Endothelial cell of umbilical vein (primary cell): ENCODE measurements at places on chromosomes 16 and 17. TPM values are rescaled to one million over a fixed set of nuclear protein-coding genes. Genes with fewer than 3 reads are reported as not detected.

- H3K27me3 ChIP-seq: no peaks in the 10 kb centered on the region
- H3K27ac ChIP-seq: no peak overlapping the region
- no peak for DNase-seq
- H3K4me3 ChIP-seq: no peak overlapping the region
- H3K36me3 ChIP-seq: no peaks in the 10 kb centered on the region
Observed at GRCh38 chr17:73272906-73273218, 11.2 kb upstream of the CPSF4L start.

- H3K4me1 ChIP-seq: peaks cover 15% of the 10 kb centered on the region
- DNase-seq: peak; percentile 95
- peak overlapping the region; percentile 61 for H3K27ac ChIP-seq
- no peaks in the 10 kb centered on the region for H3K27me3 ChIP-seq
Observed at GRCh38 chr16:19086322-19087199, 19.1 kb downstream of the COQ7 start.

GNPTG gene
- total RNA-seq: 51.6 and 56.3 TPM in 2 replicates

DNA sequence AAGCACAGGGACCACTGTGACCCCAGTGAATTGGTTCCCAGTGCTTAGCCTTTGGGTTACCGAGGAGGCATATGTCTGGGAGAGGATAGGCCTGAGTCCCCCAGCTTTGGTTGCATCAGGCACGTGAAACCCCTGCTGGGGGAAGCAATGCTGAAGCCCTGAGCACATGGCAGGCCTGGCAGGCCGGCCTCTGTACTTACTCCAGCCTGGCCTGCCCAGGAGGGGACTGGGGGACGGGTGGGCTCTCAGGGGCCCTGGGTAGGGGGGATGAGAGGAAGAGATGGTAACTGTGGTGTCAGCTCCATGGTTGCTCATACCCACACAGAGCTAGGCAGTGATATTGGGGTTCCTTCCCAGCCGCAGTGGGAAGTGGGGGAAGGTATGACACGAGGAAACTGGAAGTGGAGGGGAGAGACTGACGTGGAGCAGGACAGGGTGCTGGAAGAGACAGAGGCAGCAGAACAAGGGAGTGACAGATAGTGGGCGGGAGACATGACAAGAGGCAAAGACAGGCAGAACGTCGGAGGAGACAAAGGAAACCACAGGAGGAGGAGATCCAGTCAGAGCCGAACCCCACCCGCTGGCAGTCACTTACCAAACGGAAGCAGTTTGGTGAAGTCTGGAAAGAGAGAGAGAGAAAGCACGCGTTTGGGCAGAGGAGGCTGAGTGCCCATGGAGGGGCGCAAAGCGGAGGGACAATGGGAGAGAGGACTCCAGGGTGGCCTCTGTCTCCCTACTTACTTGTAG, 9.1 kb downstream of the TMEM208 start:
- H3K36me3 ChIP-seq: peaks cover 11% of the 10 kb centered on the region
- H3K27me3 ChIP-seq: no peaks in the 10 kb centered on the region
- DNase-seq: no peak
- no peak overlapping the region for H3K27ac ChIP-seq
- peaks cover 4% of the 10 kb centered on the region for H3K4me1 ChIP-seq

GRCh38 chr17:14152721-14153120, 83.4 kb downstream of the COX10 start:
- H3K4me3 ChIP-seq: no peak overlapping the region
- H3K27me3 ChIP-seq: no peaks in the 10 kb centered on the region
- peaks cover 5% of the 10 kb centered on the region for H3K4me1 ChIP-seq
- H3K27ac ChIP-seq: no peak overlapping the region
- H3K36me3 ChIP-seq: no peaks in the 10 kb centered on the region

LRRC36 gene
- total RNA-seq: 2.0 and 2.4 TPM in 2 replicates

RAD51C gene
- total RNA-seq: 38.9 and 50.5 TPM in 2 replicates

EPOP gene
- total RNA-seq: 2.6 and 2.9 TPM in 2 replicates

- no peak overlapping the region for H3K27ac ChIP-seq
- DNase-seq: no peak
- no peaks in the 10 kb centered on the region for H3K4me1 ChIP-seq
Observed at GRCh38 chr17:8935191-8935590, 30.3 kb downstream of the PIK3R5 start.

GRCh38 chr16:89052191-89052889, 41.3 kb upstream of the ACSF3 start:
- no peak overlapping the region for H3K4me3 ChIP-seq
- no peaks in the 10 kb centered on the region for H3K27me3 ChIP-seq
- H3K36me3 ChIP-seq: no peaks in the 10 kb centered on the region
- H3K4me1 ChIP-seq: no peaks in the 10 kb centered on the region
- no peak for DNase-seq
- H3K27ac ChIP-seq: no peak overlapping the region

- no peaks in the 10 kb centered on the region for H3K36me3 ChIP-seq
- H3K27me3 ChIP-seq: no peaks in the 10 kb centered on the region
- no peak overlapping the region for H3K4me3 ChIP-seq
- H3K27ac ChIP-seq: no peak overlapping the region
- no peak for DNase-seq
Observed at GRCh38 chr17:78748048-78748729, 33.9 kb downstream of the CYTH1 start.

- no peaks in the 10 kb centered on the region for H3K27me3 ChIP-seq
- DNase-seq: peak; percentile 28
- no peak overlapping the region for H3K27ac ChIP-seq
- peaks cover 2% of the 10 kb centered on the region for H3K36me3 ChIP-seq
Observed at GRCh38 chr16:67100569-67101310, 9.0 kb upstream of the PHAF1 start.

DNA sequence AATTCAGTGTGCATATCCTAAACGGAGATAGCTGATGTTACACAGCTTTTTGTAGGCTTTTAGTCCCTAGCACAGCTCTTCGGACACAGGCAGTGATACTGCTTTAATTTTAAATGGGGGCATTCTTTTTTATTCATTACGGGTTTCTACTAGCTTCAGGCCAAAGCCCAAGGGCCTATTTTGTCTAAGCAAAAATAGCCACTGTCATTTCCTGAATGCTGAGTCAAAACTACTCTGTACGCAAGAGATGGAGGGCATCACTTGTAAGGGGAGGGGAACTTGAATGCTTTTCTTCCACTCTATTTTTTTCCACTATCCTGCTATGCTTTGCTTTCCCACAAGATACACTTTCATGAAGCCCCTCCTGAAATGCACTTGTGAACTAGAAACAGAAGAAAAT, 360.7 kb downstream of the PMP22 start:
- no peak overlapping the region for H3K27ac ChIP-seq
- H3K36me3 ChIP-seq: no peaks in the 10 kb centered on the region
- H3K27me3 ChIP-seq: no peaks in the 10 kb centered on the region
- no peaks in the 10 kb centered on the region for H3K4me1 ChIP-seq
- no peak for DNase-seq

- H3K4me3 ChIP-seq: no peak overlapping the region
- H3K27ac ChIP-seq: no peak overlapping the region
- no peaks in the 10 kb centered on the region for H3K27me3 ChIP-seq
- no peak for DNase-seq
- no peaks in the 10 kb centered on the region for H3K36me3 ChIP-seq
Observed at GRCh38 chr17:10812674-10813073, 8.8 kb upstream of the TMEM238L start.

DNAI2 gene
- total RNA-seq: not detected in 2 replicates

GDE1 gene
- 50.5 and 51.5 TPM in 2 replicates for total RNA-seq

IRF8 gene
- not detected in 2 replicates for total RNA-seq

DNA sequence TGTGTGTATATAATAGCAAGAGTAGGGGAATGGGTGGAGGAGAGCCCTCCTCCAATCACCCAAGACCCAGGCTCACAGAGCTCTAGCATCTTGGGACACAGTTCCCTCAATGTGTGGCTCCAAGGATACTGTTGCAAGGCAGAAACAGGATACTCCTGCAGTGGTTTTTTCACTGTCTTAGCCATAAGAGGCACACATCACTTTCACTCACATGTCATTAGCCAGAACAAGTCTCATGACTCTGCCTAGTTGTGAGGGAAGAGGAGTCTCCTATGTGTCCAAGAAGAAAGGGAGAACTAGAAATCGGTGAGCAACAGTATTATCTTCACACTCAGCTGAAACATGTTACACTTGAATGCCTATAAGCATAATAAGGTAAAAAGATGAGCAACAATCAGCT, 11.1 kb upstream of the NUDT7 start:
- H3K27me3 ChIP-seq: no peaks in the 10 kb centered on the region
- no peak overlapping the region for H3K4me3 ChIP-seq
- H3K36me3 ChIP-seq: no peaks in the 10 kb centered on the region
- H3K4me1 ChIP-seq: no peaks in the 10 kb centered on the region
- no peak overlapping the region for H3K27ac ChIP-seq

GRCh38 chr17:76032073-76032779, 5.1 kb upstream of the EVPL start:
- peaks cover 11% of the 10 kb centered on the region for H3K4me1 ChIP-seq
- no peak overlapping the region for H3K27ac ChIP-seq
- peaks cover 2% of the 10 kb centered on the region for H3K36me3 ChIP-seq
- H3K27me3 ChIP-seq: no peaks in the 10 kb centered on the region
- peak; percentile 27 for DNase-seq

AP2B1 gene
- total RNA-seq: 198 and 200 TPM in 2 replicates

DNA sequence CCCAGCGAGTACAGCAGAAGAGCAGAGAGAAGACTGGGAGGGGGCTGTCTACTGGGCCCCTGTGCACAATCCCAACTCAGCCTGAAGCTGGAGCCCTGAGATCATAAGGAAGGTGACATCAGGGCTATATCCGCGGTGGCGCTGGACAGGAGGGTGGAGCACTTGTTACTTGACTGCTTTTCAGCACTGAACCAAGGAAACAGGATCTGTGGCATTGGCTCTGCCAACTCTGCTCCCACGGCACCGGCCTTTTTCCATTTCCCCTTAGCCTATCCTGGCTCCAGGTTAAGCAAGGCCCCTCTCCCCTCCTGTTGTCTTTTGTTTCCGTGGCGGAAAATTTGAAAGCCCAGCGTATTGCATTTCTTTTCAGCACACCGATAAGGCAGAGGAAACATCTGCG, 125.0 kb upstream of the IRX3 start:
- H3K4me3 ChIP-seq: no peak overlapping the region
- no peaks in the 10 kb centered on the region for H3K4me1 ChIP-seq
- H3K27me3 ChIP-seq: no peaks in the 10 kb centered on the region
- H3K36me3 ChIP-seq: no peaks in the 10 kb centered on the region

GRCh38 chr17:19398301-19399181, 11.6 kb upstream of the MFAP4 start:
- no peak overlapping the region for H3K4me3 ChIP-seq
- DNase-seq: peak; percentile 68
- H3K27me3 ChIP-seq: no peaks in the 10 kb centered on the region
- H3K36me3 ChIP-seq: no peaks in the 10 kb centered on the region

- DNase-seq: no peak
- no peaks in the 10 kb centered on the region for H3K36me3 ChIP-seq
- H3K27me3 ChIP-seq: no peaks in the 10 kb centered on the region
- no peaks in the 10 kb centered on the region for H3K4me1 ChIP-seq
- H3K27ac ChIP-seq: no peak overlapping the region
Observed at GRCh38 chr16:3909791-3910583, 29.5 kb upstream of the CREBBP start.

GRCh38 chr17:80918731-80919130, 72.9 kb upstream of the CHMP6 start:
- H3K27me3 ChIP-seq: no peaks in the 10 kb centered on the region
- no peak overlapping the region for H3K4me3 ChIP-seq
- DNase-seq: no peak
- H3K36me3 ChIP-seq: peaks cover 11% of the 10 kb centered on the region
- no peak overlapping the region for H3K27ac ChIP-seq

DNA sequence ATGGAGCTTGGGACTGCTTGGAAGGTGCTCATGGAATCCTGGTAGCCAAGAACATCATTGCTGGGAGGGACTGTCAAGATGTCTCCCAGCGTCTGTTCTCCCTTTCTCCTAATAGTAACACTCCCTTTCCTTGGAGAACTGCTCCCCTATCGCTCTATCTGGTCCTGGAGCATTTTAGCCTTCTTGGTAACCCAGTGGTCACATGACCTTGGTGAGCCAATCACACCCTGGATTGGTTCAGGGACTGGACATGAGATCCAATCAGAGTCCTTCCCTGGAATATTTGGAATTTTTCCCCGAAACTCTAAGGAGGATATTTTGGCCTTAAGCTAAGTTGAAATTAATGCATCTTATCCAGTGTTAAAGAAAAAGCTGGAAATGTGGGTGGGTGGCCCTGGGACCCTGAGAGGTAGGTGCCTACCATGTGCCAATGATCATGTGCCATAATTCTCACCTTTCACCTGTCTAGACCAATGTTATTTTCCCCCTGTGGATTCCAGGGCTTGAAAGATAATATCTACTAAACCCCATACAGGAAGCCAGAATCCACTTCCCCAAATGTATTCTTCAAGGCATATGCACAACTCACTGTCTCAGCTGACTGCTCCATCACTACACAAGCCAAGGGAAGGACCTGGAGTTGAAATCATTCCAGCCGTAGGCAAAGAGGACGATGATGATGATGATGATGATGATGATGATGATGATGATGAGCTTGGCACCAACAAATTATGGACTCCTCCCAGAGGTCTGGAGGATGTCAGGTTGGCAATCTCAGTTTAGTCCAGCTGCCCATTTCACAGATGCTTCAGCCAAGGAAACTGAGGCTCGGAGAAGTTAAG, 193.2 kb downstream of the RAB11FIP4 start:
- H3K4me3 ChIP-seq: no peak overlapping the region
- no peak overlapping the region for H3K27ac ChIP-seq
- H3K4me1 ChIP-seq: peaks cover 45% of the 10 kb centered on the region
- DNase-seq: no peak
- no peaks in the 10 kb centered on the region for H3K36me3 ChIP-seq

DNA sequence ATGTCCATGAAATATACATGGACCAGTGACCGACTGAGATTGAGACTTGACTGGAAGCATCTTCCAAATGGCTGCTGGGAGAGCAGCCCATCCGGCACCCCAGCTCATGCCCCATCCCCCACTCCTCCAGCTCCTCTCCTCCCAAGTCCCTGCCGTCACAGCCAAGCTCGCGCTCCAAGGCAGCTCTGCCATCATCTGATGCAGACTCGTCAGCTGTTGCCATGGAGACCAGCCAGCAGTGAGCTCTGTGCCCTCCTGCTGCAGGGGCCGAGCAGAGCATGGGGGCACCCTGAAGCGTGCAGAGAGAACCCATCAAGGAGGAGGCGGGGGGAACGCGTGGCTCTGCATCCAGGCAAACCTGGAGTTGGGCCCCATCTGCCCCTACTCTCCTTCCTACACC, 74.5 kb upstream of the TNRC6C start:
- peaks cover 4% of the 10 kb centered on the region for H3K4me1 ChIP-seq
- H3K4me3 ChIP-seq: no peak overlapping the region
- no peaks in the 10 kb centered on the region for H3K36me3 ChIP-seq
- no peak overlapping the region for H3K27ac ChIP-seq
- H3K27me3 ChIP-seq: peaks cover 8% of the 10 kb centered on the region
- DNase-seq: no peak

- no peaks in the 10 kb centered on the region for H3K27me3 ChIP-seq
- H3K36me3 ChIP-seq: no peaks in the 10 kb centered on the region
- peaks cover 58% of the 10 kb centered on the region for H3K4me1 ChIP-seq
Observed at GRCh38 chr17:42518755-42519545, 17.1 kb upstream of the NAGLU start.

GRCh38 chr17:77380395-77381184, 239.8 kb downstream of the SEC14L1 start:
- no peak overlapping the region for H3K4me3 ChIP-seq
- H3K36me3 ChIP-seq: no peaks in the 10 kb centered on the region
- H3K27ac ChIP-seq: no peak overlapping the region
- peaks cover 12% of the 10 kb centered on the region for H3K4me1 ChIP-seq
- no peak for DNase-seq
